GM12892 (cell line): ENCODE measurements at places on chromosomes 2 and 18.

DNA sequence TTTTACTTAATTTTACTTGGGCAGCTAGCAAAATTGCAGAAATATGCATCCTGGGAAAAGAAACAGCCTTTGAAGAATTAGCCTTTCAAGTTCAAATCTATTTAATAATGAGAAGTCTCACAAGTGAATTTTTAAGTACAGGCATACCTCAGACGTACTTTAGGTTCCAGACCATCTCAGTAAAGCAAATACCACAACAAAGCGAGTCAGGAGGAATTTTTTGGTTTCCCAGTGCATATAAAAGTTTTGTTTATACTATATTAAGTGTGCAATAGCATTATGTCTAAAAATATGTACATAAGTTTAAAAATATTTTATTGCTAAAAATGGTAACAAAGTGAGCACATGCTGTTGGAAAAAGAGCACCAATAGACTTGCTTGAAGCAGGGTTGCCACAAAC is 50.8 kb upstream of the TWSG1 start:
- DNase-seq: no peak

DNA sequence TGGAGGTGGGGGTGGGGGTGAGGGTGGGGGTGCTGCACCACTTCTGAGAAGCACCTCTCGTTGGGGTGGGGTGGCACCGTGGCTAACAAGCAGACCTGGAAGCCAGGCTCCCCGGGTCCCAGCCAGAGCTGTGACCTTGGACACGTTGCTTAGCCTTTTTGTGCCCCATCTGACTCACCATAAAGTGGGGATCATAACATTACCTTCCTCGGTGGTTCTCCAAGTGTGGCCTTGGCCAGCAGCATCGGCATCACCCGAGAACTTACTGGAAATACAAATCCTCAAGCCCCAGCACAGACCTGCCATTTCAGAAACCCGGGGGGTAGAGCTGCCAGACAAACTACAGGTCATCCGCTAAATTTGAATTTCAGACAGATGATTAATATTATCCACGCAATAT is 58.7 kb upstream of the SLC66A3 start:
- no peak for DNase-seq

GRCh38 chr18:11669271-11669947 is 19.7 kb upstream of the GNAL start:
- no peak for DNase-seq

DNA sequence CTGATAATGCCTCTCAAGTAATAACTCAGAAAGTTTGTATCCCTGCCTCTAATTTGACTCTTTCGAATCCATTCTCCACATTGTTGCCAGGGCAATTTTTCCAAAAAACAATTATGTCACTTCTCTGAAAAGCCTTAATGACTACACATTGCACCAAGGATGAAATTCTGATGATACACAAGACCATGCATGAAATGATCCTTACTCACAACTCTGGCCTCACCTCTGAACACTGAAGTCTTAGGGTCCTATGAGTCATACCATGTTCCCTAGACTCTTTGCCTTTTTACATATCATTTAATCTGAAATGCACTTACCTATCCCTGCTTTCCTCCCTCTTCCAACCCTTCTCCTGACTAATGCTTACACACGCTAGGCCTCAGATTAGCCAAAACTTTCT is 51.0 kb downstream of the WDPCP start:
- no peak for DNase-seq
